ENCODE measurements at places on chromosomes 7 and 10.
A peak's percentile ranks its signal among the peaks of the same experiment; 100 is the strongest.

DNA sequence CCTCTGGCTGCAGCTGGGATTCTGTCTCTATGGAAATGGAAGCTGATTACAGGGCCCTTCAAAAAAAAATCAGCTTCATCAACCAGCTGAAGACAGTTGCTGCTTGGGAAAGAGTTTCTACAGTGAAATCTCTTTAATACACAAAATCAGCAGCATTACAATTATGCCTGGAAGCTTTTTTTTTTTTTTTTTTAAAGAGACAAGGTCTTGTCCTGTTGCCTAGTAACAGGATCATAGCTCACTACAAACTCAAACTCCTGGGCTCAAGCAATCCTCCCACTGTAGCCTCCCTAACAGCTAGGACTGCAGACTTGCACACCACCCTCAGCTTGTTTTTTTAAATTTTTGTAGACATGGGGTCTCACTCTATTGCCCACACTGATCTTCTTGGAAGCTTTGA is 94.5 kb downstream of the OR13A1 start:
- no peak for DNase-seq

DNA sequence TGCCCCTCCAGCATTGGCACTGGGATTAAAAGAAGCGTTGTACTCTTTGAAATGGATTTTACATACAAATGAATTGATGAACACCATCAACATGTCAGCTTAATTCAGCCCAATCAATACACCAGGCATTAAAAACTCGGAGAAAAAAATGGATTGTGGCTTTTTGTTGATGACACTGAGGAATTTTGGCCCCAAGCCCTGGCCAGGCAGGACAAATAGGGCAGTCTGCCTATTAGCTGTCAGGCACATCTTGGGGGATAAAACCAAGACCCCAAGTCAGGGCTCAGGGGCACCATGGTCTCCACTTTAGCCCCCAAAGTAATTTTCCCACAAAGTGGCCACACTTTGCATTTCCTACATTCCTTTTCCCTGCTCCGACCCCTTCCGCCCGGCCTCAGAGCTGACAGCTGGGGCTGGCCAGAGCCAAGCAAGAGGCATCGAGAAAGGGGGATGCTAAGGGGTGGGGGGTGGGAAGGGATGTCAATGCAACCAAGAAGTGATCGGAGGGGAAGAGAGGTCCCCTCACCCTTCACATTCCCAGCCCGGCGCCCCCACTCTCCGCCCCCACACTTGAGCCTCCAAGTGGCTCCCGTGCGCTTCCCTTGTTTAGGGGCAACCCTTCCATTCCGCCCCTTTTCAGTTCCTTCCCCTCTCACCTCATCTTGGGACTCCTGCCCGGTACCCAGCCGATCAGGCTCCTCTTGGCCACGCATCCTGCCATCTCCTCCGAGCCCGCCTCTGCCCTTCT is 711 bp downstream of the HIP1 start:
- no peak for DNase-seq

DNA sequence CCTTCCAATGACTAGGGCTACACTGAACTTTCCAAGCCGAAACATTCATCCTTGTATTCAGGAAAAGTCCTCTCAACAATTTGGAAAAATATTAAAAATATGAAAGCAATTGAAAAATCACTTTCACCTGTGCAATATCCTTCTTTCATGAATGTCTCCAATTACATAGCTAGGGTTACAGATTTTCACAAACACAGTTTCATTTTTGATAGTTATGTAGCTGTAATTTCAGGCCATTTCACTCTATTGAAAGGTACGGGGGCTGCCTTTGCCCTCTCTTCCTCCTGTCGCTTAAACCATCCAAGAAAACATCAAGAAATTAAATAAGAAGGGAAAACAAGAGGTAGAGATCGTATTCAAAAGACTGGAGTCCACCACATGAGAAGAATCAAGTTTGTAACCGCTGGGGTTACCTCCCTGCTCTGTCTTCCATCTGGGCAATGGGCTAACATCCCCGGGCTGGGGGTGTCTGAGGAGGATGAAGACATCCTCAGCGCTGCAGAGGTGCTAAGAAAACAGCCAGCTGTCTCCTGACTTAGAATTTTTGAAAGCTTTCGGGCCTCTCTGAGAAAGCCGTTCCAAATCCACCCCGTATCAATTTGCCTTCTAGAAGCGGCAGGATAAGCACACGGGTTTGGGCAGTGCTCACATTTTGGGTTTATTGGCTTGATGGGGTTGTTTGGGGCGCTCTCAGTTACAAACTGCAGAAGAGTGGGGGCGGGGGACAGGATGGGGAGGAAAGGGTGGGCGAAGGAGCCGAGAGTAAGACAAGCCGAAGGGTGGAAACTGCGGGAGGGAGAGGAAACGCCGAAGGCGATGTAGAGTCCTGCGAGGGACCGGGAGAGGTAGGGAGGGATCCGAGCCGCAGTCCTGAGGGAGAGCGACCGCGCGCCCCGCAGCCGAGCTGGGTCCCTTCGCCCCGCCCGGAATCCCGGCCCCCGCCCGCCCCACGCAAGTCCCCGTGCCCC is 24.3 kb upstream of the VAX1 start:
- no peak for DNase-seq

- DNase-seq, result no peak
Observed at GRCh38 chr10:30184397-30185033, 125.1 kb upstream of the JCAD start.

- peak; percentile 7 for DNase-seq
Observed at GRCh38 chr7:139915864-139916716, 87.0 kb downstream of the TBXAS1 start.

DNA sequence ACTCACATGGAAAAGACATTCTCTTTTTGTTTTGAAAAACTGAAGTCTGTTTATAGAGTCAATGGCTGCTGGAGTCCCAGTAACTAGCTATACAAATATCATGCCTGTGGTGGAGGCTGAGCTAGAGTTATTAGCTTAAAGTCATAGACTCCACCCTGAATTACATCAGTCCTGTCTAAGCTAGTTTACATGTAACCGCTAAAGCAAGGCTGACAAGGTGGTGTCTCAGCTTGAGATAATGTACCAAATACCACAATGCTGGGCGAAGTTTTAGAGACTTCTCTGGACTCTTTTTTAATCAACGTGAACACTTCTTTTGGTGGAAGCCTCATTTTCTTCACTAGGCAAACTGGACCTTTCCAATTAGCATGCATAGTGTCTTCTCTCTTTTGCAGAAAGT is 219.4 kb downstream of the ANK3 start:
- no peak for DNase-seq

DNA sequence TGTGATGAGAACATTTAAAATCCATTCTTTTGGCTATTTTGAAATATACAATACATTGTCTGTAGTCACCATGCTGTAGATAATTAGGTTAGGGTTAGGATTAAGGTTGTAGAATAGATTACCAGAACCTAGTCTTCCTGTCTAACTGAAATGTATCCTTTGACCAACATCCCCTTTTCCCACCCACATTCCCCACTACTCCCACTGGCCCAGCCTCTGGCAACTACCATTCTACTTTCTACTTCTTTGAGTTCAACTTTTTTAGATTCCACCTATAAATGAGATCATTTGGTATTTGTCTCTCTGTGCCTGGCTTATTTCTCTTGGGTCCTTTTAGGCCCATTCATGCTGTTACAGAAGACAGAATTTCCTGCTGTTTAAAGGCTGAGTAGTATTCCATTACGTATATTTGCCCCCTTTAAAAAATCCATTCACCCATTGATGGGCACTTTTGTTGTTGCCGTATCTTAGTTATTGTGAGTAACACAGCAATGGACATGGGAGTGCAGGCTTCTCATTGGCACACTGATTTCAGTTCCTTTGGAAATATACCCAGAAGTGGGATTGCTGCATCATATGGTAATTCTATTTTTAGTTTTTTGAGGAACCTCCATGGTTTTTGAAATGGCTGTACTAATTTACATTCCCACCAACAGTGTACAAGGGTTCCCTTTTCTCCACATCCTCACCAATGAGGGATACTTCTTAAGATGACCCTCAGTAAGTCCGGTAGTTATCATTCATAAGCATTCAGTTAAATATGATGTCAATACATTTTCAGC is 104.0 kb downstream of the RALA start:
- DNase-seq, result no peak

DNA sequence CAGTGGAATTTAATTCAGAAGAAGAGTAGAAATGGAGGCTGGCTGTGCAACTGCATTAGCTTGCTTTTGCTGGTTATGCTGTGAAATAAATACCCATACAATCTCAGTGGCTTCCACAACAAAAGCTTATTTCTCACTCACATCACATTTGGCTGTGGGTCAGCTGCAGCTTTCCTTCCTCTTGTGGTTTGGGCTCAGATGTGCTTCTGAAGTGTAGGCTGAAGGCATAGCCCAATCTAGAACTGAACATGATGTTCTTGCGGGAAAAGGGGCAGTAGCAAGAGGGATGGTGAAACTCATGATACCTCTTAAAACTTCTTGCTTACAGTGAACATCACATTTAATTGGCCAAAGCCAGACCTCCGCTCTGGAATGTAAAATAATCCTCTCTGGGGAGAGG is 119.9 kb downstream of the HECW1 start:
- DNase-seq, result no peak

DNA sequence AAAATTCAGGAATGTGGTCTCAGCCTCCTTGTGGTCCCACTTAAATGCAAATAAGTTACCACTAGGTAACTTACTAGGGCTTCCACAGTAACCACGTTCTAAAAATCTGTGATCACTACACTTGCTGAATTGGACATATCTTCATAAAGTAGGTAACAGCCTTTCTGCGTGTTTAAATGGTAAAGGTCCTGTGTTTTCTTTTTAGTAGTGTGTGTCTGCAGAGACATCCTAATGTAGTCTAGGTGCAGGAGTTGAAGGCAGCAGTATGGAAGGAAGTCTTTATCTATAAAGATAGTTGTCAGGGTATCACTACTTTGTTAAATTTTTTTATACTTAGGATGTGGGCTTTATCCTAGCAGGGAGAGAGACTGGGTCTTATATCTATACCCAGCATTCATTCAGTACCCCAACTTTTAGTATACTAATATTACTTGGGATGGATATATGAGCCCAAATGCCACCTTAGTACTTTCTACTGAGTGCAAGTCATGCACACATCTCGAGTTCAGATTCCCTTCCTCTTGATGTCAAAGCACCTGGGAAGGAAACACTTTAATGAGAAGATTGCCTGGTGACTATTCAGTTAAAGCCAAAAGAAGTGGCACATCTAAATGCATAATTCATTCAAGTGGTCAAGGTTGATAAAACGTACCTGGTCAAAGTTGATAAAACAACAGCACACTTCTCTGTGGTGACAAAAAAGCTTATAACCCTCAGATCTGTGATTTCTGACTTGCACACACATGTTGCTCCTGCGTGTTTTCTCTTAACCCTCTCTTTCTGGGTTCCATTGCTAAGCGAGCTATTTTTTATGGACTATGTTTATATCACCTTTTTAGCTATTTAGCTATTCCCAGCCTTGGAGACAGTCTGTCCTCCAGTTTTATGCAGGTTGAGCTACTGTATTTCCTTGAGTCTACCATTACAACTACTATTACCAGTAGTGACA is 281.1 kb upstream of the DKK1 start:
- no peak for DNase-seq

DNA sequence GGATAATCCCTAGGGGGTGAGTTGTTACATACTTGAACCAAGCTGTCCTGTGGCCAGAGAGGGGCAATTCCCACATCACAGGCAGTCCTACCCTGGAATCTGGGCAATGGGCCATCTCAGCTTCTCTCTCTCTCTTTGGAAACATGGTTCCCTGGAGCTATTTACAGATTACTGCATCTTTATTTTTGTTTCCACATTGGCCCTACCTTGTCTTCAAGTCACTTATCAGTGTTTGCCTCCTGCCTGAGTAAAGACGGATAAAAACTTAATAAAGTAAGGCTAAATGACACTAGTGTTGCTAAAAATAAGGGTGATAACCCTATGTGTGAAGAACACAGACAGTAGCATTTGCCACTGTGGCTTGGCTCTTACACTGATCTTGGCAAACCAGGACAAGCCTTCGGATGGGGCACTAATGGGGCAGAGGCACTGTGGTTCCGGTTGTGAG is 228.2 kb downstream of the GFRA1 start:
- DNase-seq, result no peak

DNA sequence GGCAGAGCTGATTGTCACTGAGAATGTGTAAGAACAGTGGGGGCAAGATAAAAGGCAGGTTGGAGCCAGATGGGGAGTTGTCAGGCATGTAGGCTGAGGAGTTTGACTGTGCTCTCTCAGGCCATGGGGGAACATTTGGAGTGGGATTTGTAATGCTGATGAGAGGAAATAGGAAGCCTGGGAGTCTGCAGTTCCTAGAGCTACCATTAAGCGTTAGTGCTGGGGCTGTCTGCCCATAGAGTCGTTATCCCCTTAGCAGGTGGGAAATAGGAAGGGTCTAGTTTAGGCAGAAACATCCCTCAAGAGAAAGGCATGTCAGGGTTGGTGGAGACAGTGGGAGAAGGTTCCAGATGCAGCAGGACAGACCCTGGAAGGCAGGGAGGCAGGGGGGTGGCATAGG is 75.5 kb downstream of the RPS24 start:
- no peak for DNase-seq

- no peak for DNase-seq
Observed at GRCh38 chr10:3068968-3069737, 1.8 kb downstream of the PFKP start.

Data from effector CD4-positive, alpha-beta T cell (primary cell).